ENCODE measurements at places on chromosomes 5 and 9.

- DNase-seq, result no peak
These were observed 15.9 kb upstream of the ADAMTS16 start for GRCh38 chr5:5124231-5124630.

- no peak for DNase-seq
These were observed 24.2 kb upstream of the ELAVL2 start for GRCh38 chr9:23850242-23850689.

GRCh38 chr5:108334225-108334624 is 47.7 kb downstream of the FBXL17 start:
- DNase-seq, result no peak

GRCh38 chr5:139494832-139495231 is 12.3 kb upstream of the STING1 start:
- no peak for DNase-seq

DNA sequence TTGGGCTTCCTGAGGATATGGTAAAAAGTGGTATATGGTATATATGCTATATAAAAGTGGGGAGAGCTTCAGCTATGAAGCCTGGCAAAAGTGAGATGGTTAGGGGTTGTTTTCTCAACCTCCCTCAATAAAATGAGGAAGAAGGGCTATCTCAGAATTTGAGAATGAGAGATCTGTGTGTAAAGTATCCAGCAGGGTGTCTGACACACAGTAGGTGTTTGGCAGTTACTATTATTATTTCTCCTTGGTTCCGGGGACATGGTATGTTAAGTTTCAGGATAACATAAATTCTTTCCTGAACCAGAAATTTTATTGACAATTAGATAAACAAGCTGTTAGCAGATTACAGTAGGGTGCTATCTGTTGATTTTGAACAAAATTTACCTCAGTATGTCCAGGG is 94.1 kb downstream of the DENND1A start:
- no peak for DNase-seq

- no peak for DNase-seq
These were observed 357.7 kb downstream of the ARRDC3 start for GRCh38 chr5:91025449-91025848.

DNA sequence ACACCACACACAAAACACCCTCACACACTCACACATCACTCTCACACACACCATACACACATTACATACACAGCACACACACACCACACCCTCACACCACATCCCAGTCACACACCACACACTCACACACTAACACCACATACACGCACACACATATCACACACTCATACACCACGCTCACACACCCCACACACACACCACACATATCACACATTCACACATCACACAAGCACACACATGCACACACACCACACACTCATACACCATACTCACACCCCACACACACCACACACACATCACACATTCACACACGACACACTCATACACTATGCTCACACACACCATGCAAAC is 543 bp upstream of the UBE2QL1 start:
- DNase-seq, result no peak

DNA sequence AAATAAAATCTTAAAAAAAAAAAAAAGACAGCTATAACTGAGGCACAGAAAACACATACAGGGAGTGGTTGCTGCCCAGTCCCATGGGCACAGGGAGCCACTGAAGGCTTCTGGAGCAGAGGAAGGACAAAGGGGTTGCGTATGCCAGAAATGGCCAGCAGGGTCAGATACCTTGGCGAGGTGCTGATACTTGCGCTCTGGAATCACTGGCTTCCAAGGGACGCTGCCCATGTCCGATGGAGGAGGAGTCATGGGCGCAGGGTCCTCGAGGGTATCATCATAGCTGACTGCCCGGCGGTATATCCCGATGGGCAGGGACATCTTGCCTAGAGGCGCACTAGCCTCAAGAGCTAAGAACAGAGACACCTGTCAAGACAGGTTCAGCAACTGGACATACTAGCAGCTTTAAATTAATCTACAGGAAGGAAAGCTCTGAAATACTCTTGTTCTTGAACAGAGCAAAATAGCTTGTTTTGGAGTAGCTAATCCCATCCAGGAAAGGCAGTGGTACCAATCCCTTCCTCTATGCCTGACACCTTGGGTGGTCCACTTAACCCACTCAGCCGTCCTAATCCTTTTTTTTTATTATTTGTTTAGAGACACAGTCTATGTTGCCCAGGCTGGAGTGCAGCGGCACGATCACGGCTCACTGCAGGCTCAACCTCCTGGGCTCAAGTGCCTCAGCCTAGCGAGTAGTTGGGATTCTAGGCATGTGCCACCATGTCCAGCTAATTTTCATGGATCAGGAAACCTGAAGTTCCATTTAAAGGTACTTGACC is 6.0 kb downstream of the KIAA1191 start:
- no peak for DNase-seq

DNA sequence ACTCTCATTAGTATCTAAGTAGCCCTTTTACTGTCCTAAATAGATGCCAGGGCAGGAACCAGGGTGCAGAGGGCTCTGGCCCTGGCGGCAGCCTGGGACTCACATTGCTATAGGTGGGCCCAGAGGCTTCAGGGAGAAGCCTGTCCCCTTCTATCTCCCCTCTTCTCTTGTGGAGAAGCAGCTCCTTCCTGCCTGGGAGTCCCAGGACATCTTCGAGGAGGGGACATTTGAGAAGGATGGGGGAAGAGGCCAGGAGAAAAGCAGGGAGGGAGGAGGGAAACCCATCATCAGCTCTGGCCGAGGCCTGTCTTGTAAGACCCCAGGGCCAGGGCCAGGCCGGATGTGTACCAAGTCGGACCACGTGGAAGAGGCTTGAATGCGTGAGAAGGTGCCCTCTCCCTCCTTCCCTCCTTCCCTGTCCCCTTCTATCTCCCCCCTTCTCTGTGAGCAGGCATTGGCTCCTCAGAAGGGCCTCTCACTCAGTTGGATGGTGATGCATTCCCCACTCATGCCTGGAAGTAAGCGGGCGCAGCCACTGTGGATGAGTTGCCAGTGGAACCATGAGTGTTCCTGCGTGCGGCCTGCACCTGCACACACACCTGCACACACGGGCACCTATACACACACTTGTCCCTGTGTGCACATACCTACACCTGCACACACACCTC is 20.7 kb upstream of the LPCAT1 start:
- DNase-seq, result no peak
